ENCODE measurements at places on chromosomes 13 and 19.

DNA sequence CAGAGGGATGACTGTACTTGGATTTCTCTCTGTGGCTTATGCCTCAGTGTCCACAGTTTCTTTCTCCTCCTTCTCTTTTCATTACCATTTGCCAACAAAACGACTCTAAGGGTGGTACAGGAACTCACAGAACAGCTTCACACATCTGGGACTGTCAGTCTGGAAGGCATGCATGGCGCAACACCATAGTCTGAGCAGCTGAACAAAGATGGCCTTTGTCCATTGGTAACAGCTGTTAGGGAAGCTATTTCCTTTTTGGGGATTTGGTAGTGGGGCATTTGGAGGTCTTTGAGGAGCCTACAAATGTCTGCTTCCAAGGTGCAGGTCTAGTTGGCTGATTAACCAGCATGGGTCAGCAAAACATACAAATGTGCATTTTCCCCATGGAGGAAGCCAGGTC lies 81.4 kb upstream of the PCDH8 start:
- DNase-seq, result no peak

- no peak for DNase-seq
Measured at GRCh38 chr13:48156466-48156865, 61.6 kb upstream of the MED4 start.

- no peak for DNase-seq
Measured at GRCh38 chr19:4225885-4226284, 3.4 kb upstream of the EBI3 start.

DNA sequence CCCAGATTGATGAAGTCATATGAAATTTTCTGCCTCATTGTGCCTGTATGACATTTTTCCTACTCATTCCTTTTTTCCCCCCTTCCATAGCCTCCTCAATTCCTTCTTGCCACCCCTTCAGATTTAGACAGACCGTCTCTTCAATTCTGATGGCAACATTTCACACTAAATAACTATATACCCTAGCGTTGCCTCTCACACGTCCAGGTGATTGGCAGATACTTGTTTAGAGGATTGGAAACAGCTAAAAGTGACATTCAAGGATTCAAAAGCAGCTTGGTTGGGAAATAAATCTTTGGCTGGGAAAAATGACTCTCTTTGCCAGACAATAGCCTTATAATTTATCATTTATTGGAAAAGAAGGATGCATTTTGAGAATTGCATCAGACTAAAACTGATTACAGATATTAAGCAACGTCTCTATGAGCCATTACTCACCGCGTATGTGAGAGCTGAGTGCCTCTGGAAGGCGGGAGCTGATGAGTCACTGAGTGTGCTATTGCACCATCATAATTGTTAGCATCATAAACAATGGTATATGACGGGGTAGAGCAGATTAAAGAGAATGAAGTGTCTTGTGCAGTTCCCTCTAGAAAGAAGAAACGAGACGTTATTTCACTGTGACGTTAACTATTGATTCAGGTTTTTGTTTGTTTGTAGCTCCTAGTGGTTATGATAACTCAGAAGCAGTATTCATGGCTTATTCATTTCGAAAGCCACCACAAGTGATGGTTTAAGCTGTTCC lies 61.1 kb upstream of the FAM216B start:
- peak; percentile 99 for DNase-seq

DNA sequence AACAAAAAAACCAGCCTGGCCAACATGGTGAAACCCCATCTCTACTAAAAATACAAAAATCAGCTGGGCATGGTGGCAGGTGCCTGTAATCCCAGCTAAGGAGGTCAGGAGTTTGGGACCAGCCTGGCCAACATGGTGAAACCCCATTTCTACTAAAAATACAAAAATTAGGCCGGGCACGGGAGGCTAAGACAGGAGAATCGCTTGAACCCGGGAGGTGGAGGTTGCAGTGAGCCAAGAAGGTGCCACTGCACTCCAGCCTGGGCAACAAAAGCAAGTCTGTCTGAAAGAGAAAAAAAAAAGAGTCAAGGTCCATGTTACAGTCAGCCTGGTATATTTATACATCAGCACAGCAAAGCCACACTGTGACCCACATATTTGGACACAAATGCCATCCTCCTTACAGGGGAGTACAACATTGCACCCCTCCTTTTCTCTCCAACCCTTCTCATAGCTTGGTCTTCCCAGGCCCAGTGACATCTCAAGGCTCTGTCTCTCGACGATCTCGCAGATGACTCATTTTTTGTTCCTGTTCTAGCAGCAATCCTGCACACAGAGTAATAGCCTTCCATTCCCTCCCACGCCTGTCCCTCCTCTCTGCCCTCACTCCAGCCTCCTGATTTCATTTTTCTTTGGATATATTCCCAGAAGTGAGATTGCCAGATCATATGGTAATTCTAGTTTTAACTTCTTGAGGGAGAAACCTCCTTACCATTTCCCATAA lies 21.0 kb upstream of the DPP9 start:
- peak; percentile 90 for DNase-seq

- no peak for DNase-seq
Measured at GRCh38 chr19:1357531-1358109, 26.1 kb upstream of the NDUFS7 start.

DNA sequence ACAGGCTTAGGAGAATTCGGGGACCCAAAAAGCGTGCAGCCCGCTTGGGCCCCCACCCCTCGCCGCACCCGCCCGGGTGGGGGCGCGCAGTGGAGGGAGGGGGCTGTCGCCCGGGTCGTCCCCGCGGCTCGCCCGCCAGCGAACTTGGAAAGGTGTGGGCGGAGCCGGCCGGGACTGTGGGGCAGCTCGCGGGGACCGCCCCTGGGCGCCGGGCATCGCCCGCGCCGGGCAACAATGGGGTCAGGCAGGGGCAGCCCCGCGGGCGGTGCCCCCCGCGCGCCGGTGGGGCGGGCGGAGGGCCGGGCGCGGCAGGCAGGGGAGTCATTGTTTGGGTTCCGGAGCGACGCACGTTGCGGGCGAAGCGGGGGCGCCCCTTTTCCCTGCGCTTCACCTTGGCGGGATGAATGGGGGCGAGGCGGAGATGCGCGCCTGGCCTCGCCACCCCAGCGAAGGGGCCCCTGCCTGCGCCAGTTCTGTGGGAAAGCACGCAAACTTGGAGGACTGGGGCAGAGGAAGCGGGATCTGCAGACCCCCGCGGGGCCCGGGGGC lies 647 bp upstream of the KLF12 start:
- DNase-seq, result no peak

All from choroid plexus epithelial cell (primary cell).